ENCODE measurements at places on chromosomes 3 and 15.

GRCh38 chr3:157134620-157135191 lies 25.2 kb downstream of the CCNL1 start:
- DNase-seq: no peak

GRCh38 chr15:62413786-62414185 lies 248.7 kb upstream of the C2CD4B start:
- DNase-seq: no peak

- no peak for DNase-seq
These were observed 31.4 kb upstream of the CACNA2D2 start for GRCh38 chr3:50534681-50535330.

DNA sequence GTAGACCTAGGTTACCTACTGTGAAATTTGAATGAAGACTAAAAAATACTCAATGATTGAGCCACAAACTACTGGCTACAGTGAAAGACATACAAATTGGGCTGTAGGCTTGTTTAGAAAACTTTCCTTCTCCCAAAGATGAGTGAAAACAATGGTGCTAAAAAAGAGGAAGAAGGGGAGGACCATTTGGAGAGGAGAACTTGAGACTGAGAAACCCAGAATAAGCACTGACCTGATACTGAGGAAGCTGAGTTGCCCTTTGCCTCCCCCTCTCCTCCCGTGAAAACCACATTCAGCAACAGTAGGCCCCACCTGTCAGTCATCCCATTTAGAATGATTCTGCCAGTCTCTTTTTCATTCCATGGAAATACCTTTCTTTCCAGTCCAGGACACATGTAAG lies 484.0 kb upstream of the TGFBR2 start:
- DNase-seq: no peak

DNA sequence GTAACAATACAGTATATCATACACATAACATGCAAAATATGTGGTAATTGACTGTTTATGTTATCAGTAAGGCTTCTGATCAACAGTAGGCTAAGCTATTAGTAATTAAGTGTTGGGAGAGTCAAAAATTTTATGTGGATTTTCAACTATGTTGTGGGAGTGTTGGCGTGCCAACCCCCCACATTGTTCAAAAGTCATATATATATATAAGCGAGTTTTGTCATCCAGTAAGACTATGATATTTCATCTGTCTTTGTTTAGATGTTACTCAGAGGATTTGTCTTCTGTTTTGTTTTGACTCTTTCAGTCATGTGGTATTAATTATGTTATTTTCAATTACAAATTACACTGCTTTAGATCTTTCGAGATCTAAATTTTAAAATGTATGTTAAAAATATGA lies 51.0 kb upstream of the RAP2B start:
- no peak for DNase-seq

Data from brain microvascular endothelial cell (primary cell).